ENCODE measurements at places on chromosomes 6 and 20.

DNA sequence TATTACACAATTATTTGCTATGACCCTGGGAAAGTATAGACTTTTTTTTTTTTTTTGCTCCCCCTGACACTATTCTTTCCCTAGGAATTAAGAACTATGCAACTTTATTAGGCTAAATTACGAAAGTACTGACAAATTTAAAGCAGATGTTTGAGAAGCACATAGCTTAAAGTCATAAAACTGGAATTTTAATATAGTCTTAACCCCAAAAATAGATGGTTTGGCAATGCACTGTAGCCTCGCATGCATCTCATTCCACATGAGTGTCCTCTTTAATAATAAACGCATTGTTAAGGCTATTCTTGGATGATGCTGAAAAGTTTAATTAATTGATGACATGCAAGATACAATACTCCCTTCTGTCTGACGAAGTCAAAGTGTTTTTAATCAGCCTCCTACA, 49.3 kb downstream of the TBC1D7 start:
- DNase-seq: no peak

- no peak for DNase-seq
Measured at GRCh38 chr6:56101141-56101553, 146.2 kb downstream of the COL21A1 start.

DNA sequence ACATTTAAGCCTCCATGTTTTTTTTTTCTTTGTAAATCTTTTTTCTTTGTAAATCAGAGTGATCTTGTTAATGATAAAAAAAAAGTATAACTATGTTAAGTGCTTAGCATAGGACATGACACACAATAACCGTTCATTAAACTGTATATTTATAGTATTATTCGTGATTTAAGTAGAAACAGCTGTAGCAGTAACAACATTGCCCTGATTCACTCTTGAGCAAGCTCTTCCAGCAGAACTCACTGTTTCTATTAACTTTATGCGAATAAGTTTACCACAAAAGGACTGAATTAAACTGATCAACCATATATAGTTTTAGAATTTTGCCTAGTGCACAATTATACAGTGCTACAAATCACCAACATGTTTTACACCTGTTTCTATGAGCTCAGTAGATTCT, 1338.0 kb upstream of the EYS start:
- no peak for DNase-seq

GRCh38 chr20:38242848-38243708, 17.5 kb downstream of the KIAA1755 start:
- DNase-seq: no peak

DNA sequence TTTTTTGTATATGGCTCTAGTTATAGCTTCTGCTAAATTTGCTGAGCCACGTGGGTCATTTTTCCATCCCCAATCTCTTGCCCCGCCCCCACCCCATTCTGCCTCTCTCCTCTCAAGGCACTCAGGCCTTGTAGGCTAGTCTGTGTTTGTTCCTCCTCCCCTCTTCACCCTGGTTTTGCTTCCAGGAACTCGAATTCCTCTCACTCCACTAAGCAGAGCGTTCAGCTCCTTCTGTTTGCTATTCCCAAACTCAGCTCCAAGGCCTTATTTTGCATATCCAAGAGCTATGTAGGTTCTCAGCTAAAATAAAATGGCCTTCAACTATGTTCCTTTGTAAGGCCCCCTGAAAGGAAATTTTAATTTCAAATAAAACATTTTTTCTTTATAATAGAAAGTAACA, 1293.7 kb downstream of the EPHA7 start:
- no peak for DNase-seq

- DNase-seq: no peak
Measured at GRCh38 chr6:27129095-27129815, 118.2 kb upstream of the PRSS16 start.

DNA sequence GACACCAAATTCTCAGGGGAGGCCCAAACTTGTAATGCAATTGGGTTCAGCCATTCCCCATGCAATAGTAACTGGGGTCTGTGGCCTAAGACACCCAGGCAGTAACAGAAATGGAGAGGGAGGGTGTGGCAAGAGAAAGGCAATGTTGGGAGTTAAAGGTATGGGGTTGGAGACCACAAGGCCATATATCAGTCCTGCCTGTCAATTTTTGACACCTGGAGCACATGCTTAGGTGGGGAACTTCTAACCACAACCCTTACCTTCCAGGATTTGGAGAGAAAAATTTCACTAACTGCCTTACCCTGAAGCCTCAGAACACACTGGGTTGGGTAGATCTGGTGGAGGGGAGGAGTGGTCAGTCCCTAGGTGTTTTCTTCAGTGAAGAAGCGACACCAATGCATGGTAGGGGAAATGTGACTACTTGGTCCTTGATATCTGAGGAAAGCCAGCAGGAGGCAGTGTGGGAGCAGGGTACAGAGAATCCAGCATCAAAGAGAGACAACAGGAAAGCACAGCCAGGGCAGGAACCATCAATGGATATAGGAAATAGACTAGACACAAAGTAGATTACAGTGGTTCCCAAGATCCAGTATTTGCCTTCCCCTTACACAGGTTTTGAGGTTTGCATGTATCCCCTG, 6.8 kb upstream of the USP49 start:
- DNase-seq: no peak

DNA sequence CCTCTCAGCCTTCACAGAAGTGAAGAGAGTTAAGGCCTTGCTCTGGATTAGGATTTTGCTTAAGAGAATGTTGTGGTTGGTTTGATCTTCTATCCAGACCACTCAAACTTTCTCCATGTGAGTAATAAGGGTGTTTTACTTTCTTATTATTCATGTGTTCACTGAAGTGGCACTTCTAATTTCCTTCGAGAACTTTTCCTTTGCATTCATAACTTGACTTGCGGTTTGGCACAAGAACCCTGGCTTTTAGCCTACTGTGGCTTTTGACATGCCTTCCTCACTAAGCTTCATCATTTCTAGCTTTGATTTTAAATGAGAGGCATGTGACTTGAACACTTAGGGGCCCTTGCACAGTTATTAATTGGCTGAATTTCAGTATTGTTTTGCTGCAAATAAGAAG, 166.1 kb upstream of the OPRM1 start:
- DNase-seq: no peak

- DNase-seq: no peak
Measured at GRCh38 chr6:53917464-53917842, 122.6 kb downstream of the LRRC1 start.

- no peak for DNase-seq
Measured at GRCh38 chr20:34251619-34252018, 10.4 kb downstream of the ASIP start.

DNA sequence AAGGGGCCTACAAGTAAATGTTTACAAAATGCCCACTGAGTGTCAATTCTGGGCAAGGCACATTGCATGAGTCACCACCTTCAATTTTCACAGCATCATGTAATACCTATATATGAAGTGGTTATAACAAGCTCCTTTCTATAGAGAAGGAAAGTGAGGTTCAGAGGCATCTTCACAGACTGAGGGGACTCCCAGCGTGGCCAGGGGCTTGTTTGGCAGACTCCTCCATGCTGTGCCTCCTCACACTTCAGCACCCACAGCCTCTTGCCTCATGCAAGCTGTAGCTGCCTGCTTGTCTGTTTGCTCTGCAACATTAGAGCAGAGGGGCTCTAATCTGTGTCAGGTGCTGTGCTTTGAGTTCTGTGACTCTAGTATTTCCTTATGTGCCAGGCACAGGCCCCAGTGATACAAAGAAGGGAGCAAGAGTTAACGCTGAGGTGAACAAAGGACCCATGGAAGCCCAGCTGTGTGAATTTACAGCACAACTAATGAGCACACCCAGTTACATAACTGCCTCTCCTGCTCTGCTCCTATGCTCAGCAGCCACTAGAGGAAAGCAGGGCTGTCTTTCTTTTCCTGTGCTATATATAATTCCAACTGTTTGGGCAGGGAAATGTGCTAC, 72.3 kb downstream of the ZHX3 start:
- DNase-seq: no peak

DNA sequence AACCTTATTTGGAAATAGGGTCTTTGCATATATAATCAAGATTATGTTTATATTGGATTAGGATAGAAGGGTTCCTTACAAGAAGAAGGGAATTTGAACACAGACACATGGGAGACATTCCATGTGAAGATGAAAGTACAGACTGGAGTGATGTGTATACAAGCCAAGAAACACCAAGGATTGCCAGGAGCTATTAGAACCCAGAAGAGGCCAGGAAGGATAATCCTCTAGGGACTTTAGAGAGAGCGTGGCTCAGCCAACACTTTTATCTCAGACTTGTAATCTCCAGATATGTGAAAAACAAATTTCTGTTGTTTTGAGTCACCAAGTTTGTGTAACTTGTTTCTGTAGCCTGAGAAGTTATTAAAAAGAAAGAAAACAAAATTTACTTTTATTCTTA, 1173.9 kb upstream of the CITED2 start:
- no peak for DNase-seq

DNA sequence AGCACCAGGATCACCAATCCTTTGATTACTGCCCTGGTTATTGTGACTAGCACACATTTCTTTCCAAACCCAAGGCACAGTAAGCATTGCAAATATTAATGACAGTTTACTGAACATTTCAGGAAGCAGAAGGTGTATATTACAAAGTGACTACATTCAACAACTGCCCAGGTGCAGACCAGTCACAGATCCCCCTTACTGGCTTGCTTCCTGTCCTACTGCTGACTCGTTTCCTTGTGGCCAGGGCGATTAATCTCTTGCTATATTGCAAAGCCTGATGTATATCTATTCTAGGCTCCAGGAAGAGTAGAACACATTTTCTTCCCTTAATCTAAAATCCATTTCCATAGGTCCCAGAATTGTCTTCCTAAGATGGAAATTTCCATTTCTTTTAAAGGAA, 77.2 kb upstream of the EPHA7 start:
- no peak for DNase-seq

- peak; percentile 23 for DNase-seq
Measured at GRCh38 chr20:20237093-20237959, 130.6 kb upstream of the INSM1 start.

- DNase-seq: no peak
Measured at GRCh38 chr6:132466952-132467351, 46.0 kb downstream of the STX7 start.

DNA sequence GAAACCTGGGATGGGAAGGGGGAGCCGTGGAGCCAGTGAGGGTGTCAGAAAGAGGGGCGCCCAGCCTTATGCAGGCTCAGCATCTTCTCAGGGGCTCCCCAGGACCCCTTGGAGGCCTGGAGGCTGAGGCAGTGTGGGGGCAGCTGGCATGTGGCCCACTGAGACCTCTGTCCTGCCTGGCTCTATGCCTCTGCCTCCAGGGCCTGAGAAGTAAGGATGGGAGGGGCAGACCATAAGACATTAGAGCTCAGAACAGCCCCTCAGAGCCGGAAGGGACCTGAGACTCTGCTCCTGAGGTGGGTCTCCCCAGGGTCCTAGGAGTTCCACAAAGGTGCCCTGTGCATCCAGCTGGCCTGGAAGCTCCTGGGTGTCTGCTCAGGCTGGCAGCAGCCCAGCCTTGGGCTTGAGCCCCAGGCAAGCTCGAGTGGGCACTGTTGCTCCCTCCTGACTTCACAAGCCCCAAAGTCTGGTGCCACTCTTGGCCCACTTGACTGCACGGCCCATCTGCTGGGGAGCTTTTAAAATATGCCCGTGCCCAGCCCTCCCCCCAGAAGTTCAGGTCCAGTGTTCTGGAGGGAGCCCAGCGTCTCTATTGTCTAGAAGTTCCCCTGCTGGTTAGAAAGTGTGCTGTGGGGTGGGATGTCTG, 126.8 kb downstream of the GRM4 start:
- DNase-seq: no peak

- DNase-seq: no peak
Measured at GRCh38 chr6:117028256-117028655, 151.2 kb downstream of the RFX6 start.

DNA sequence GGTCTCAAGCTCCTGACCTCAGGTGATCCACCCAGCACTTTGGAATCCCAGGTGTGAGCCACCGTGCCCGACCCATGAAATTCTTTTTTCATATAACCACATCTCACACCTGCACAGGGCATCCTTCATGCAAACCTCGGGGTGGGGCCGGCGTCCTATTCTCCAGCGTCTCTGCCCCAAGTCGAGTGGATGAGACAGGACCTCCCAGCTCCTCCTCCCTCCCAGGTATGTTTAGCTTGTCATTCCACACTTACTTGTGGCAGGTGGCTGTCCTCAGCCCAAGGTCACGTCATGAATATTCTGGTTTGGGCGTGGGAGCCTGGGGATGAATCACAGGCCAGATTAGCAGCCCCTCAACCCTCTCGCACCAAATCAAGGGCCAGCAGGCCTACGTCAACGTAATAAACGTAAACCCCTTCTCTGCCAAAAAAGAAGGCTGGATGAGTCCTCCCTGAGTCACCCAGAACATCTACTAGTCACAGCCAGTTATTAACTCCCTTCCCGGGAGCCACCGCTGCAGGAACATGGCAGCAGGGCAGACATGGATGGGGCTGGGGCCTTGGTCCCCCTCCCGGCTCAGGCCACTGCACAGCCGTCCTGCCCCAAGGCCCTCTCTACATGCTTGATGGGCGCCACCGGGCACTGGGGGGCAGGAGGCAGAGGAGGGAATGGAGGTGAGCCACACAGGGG, 91.7 kb downstream of the YTHDF1 start:
- no peak for DNase-seq

DNA sequence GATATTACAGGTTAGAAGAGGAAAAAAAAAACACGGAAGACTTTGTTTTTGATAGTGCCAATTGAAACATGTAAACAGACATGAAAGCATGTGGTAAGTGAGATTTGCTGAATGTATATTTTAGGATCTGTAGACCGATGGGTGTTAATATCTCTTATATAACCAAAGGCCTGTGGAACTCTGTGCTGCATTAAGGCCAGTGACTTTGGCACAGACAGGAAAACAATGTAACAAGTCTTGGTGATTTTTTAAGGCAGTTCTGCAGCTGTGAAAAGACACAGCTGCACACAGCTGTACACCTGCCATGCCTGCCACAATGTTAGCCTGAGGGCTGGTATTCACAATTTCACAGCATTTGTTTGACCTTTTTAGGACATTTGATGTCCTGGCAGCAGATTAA, 6.1 kb downstream of the SOBP start:
- DNase-seq: no peak

DNA sequence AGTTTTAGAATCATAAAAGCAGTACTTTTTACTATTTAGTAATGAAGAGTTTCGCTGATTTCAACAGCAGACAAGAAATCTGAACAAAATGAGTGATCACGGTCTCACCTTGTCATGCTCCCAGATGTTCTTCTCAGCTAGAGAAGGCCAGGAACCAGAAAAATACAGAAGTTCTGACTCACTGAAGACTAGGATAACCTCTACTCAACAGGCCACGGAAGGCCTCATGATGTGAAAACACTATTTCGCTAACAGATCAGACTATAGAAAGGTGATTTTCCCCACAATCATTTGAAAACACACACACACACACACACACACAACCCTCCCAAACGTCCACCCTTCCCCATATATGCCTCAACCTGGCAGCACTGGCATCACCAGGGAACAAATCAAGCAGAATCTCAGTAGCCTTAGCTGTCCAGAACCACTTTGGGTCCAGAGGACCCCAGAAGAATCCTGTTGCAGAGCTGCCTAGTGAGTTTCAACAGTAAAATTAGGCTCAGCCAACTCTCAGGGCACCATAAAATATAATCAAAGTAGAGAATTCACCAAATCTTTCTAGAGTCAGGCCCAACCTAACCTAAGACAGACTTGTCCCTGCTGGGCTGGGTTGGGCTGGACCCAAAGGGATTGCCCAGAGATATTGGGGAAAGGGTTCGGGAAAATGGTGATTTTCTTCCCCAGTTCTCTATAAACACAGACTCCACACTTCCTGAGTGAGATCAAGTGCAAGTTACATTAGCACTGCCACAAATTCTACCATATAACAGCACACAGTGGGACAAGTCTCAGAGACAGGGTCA, 7.9 kb downstream of the EXOC2 start:
- no peak for DNase-seq
